ENCODE measurements at places on chromosomes 5 and 9. TPM values are rescaled to one million over a fixed set of nuclear protein-coding genes. Genes with fewer than 3 reads are reported as not detected.

- no peak for DNase-seq
Measured at GRCh38 chr5:35212122-35212982, 17.9 kb downstream of the PRLR start.

- DNase-seq, result no peak
Measured at GRCh38 chr9:136014147-136014923, 53.2 kb upstream of the UBAC1 start.

DNA sequence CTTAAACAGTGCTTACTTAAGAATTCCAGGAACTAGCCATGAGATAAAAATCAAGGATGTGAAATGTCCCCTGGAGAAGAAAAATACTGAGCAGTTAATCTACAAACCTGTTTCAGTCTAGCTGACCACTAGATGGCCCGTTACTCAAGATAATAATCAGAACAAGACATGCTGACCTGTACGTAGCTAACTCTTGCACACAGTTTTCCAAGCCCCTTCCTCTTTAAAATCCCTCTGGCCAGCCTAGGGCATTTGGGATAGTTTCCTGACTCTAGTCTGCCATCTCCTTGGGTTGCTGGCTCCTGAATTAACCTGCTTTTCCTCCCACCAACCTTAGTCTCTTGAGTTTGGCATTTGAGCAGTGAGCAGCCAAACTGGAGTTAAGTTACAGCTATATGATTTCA lies 59.2 kb upstream of the TRAF1 start:
- DNase-seq, result peak; percentile 30

DNA sequence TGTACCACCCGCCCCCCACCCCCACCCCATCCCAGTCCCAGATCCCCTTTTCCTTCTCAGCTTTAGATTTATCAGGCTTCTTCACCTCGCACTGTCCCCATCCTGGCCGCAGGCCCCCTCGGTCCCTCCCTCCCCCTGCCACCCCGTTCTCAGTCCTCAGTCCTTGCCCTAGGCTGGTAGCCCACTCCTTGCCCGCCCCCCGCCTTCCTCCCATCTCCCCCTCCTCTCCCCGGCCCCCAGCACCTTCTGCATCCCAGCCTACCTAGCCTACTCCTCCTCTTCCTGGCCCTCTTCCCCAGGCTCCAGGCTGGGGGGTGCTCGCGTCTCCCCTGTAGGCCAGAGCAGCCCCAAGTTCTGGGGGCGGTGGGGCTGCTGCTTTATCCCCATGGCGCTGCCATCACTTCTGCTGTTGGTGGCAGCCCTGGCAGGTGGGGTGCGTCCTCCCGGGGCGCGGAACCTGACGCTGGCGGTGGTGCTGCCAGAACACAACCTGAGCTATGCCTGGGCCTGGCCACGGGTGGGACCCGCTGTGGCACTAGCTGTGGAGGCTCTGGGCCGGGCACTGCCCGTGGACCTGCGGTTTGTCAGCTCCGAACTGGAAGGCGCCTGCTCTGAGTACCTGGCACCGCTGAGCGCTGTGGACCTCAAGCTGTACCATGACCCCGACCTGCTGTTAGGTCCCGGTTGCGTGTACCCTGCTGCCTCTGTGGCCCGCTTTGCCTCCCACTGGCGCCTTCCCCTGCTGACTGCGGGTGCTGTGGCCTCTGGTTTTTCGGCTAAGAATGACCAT lies 828 bp downstream of the NPR2 start:
- DNase-seq, result no peak

GRCh38 chr5:168976311-168976970 lies 324.5 kb downstream of the SLIT3 start:
- no peak for DNase-seq

DNA sequence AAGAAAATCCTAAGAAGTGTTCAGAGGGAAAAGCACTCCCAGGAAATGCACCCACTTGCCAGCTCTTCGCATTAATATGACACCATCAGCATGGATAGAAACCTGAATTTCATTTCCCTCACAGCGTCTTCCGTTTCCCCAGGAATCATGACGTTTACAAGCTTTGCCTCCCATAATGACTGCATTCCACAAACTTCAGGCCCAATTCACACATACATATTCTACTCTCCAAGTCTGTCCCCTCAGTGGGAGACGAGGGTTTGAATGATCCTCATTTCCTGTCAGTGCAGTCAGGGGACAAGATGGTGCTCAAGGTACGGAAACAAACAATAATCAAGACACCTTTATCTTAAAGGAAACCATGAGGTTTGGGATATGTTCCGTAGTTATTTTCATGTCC lies 44.9 kb upstream of the MAN2A1 start:
- DNase-seq, result no peak

GRCh38 chr5:171666815-171667214 lies 118.8 kb upstream of the SMIM23 start:
- no peak for DNase-seq

DNA sequence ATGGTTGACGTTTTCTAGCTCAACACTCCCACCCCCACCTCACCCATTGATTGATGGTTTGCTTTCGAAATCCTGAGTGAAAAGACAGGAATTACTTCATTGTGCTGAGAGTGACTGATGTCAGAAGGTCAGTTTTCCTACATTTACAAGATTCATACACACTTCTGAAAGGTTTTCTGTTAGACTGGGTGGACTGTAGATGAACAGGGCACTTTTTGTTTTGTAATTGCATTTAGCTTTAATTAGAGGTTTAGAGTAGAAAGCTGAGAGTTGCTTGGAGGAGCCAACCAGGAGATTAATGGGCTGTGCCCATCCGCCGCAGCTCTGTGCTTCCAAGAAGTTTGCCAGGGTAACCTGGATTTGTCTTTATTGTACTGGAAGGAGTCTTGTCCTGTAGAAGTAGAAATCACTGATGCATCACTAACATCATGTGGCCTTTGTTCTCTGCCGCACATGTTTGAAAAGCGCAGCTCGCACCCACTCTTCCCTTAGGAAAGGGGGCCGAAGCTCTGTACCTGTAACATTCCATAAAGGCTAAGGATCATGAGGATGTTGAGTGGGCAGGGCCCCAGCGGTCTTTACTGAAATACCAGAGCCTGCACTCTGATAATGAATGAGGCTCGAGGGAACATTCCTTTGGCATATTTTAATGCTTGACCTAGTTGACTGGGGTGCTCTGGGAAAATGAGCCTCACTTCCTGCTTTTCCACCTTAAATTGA lies 267.6 kb upstream of the DMRT1 start:
- DNase-seq, result no peak

- DNase-seq, result no peak
Measured at GRCh38 chr9:135666534-135667462, 3.7 kb downstream of the LCN9 start.

GRCh38 chr5:101689306-101689705 lies 606.8 kb downstream of the SLCO4C1 start:
- no peak for DNase-seq

GRCh38 chr9:127833555-127833954 lies 20.9 kb downstream of the ENG start:
- DNase-seq, result no peak

DNA sequence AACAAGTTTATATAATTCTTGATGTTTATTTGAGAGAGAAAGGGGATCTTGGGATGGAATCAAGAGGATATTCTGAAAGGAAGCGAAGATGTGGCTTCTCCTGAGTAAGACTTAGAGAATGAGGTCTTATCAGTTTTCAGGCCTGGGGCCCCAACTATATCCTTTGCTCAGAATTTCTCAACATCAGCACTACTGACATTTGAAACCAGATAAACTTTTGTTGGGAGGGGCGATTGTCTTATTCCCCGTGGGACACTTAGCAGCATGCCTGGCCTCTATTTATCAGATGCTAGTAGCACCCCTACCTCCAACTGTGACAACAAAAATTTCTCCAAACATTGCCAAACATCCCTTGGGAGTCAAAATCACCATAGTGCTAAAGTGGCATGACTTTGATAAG lies 567.7 kb downstream of the MAT2B start:
- no peak for DNase-seq

- DNase-seq, result no peak
Measured at GRCh38 chr9:88383176-88383575, 5.1 kb upstream of the SPIN1 start.

- no peak for DNase-seq
Measured at GRCh38 chr9:129778469-129778868, 24.5 kb upstream of the TOR1B start.

DNA sequence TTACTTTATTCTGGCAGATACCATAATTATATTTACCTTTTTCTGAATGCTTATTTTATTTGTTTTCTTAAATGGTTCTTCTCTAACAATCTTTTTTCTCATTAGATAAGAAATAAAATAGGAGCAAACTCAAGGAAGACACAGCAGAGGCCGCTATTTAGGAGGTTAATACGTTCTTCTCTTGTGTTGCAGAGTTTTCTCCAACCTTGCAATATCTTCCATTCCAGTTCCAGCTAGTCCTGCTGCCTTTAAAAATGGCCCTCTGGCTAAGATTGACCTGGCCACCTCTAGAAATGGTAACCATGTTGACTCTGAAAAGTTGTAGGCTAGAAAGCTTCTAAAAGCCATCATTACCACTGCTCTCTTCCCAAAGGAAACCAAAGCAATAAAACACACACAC lies 718.8 kb downstream of the MAT2B start:
- no peak for DNase-seq

DNA sequence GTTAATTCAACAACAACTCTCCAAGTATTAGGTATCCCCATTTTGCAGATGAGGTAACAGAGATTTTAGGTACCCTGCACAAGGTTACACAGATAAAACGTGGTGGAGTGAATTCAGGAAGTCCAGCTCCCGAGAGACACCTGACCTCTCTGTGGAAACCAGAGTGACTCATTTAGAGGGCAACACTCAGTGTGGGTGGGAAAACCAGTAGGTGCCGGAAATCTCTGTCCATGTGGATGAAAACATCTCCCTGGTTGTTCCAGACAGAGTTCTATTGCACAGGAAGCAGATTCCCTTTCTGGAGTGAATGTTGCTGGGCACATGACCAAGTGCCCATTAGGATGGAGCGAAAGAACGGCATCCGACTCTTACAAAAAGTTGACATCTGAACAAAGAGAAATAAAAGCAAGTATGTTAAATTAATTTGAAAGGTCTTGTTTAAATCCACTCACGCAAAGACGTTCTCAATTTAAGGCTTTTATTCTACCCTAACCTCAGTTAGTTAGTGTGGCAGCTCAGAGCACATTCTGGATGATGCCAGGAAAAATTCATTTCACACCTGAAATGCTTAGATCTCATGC lies 391.9 kb upstream of the WWC1 start:
- no peak for DNase-seq

DNA sequence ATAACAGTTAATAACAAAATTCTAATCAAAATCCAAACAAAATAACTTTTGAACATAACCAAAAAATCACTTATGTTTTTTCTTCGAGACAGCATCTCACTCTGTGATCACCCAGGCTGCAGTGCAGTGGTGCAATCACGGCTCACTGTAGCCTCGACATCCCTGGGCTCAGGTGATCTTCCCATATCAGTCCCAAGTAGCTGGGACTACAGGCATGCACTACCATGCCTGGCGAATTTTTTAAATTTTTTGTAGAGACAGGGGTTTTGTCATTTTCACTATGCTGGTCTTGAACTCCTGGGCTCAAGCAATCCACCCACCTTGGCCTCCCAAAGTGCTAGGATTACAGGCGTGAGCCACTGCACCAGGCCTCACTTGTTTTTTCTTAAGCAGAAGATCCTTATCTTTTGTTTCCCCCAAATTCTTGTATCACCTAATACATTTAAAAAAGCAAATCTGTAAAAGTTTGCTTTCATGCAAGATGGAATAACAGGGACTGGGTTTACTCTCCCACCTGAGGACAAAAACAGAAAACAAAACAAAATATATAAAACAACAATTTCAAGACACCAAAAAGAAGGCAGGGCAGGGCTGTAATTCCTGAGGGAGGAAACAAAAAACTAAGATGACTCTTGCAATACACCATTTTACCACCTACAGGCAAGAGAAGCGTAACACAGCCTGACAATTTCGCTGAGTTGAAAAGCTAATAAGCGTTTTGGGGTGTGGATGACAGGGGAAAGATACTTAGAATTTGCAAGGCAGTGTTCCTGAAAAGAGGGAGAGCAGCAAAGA lies 71.4 kb downstream of the RAPGEF6 start:
- DNase-seq, result peak; percentile 30

DNA sequence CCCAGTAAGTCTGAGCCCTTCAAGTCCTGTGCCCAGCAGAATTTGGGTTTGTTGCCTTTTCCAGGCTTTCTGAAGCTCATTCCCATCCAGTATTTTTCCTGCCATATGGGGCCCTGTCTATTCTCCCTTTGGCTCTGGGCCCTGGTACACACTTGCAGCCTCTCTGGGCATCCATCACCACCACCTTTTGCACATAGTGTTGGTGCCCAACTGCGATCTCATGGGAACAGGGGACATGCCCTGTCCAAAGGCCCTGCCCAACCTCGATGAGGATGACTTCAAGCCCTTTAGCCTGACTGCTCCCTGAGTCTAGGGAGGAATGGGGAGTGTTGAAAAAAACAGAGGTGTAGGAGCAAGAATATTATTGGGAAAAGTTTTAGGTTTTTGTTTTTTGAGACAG lies 11.5 kb downstream of the RGS3 start:
- no peak for DNase-seq

DNA sequence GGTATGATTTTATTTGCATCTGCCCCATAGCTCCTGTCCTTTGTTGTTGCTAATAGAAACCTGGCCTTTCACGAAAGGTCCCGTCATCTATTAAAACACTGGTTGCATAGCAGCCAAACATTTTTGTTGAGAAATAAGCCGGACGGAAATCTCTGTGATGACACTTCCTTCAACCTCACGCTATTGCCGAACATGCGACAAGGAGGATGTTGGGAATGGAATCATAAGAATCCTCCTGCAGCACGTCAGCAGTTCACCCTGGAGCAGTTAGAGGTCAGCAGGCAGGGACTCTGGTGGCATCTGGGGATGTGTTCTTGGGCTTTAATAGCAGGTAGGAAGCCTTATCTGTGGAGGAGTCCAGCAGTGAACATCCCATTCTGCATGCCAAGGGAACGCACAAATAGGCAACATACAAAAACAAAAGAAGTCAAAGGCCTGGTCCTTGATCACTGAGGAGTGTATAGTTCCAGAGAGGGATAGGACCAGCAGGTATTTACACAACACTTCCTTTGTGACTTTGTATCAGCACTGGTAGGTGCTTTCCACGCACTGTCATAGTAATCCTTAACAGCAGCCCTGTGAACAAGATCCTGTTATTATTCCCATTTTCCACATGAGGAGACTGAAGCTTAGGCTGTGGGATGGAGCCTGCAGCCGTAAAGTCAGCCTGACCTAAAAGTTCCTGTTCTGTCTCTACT lies 33.4 kb downstream of the ARHGAP26 start:
- no peak for DNase-seq

DNA sequence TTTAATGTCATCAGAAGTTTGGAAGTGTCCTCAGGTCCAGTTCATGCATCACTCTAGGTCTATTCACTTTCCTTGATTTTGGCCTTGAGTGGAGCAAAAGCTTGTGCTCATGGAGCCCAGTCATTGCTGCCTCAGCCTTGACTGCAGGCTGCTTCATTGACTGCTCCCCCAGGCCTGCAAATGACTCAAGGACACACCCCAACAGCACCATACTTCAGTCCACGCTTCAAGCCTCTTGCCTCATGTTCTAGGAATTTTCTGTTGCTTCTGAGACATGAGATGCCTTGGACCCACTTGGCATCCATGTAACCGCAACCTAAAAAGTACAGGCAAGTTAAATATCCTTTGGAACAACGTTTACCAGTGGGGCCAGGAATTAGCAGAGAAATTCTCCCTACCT lies 193.7 kb downstream of the PIK3R1 start:
- no peak for DNase-seq

GRCh38 chr9:135805422-135806022 lies 101.8 kb downstream of the CAMSAP1 start:
- no peak for DNase-seq

Gene FBP2
- not detected for polyA plus RNA-seq

Gene PURA
- polyA plus RNA-seq, result 3.9 TPM

Gene TMEM215
- polyA plus RNA-seq, result not detected

Gene DNAI1
- 0.17 TPM for polyA plus RNA-seq

Gene BHMT2
- polyA plus RNA-seq, result not detected

Gene CEP72
- polyA plus RNA-seq, result 19.9 TPM

Gene CDKN2A
- polyA plus RNA-seq, result not detected

Gene CDHR2
- 0.03 TPM for polyA plus RNA-seq

Gene ABLIM3
- 0.22 TPM for polyA plus RNA-seq
